ENCODE measurements at places on chromosomes 4 and X.
A peak's percentile ranks its signal among the peaks of the same experiment; 100 is the strongest.

DNA sequence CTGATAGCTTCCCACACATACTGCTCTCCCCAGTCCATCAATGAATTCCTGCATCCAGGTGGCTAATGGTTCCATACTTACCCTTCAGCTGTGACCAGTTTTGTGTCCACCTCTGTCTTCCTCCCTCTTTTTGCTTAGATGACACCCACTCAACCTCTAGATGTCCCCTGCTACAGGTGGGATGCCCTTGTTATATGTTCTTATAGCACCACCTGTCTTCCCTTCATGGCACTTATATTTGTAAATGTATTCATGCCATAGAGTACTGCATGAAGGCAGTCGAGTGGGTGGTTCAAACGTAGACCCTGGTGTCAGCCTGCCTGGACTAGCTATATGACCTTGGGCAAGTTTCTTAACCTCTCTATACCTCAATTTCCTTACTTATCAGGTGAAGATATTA lies 6.5 kb upstream of the USP46 start:
- no peak for DNase-seq

DNA sequence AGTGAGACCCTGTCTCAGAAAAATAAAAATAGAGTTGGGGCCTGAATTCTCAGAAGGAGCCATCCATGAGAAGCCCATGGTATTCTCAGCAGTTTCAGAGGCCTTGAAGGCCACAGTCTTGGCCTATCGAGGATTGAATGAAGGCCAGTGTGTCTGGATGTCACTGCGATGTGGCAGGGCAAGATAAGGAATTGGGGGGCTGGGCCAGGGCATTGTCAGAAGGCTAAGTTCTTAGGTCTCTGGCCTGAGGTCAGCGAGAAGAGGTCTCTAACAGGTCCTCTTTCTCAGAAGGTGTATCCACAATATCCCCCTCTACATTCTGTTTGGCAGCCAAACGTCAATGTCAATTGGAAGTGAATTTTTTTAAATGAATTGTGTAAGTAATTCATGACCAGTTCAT lies 5.7 kb downstream of the ZNF275 start:
- DNase-seq: no peak

- DNase-seq: no peak
Measured at GRCh38 chrX:34778916-34779315, 121.8 kb upstream of the TMEM47 start.

DNA sequence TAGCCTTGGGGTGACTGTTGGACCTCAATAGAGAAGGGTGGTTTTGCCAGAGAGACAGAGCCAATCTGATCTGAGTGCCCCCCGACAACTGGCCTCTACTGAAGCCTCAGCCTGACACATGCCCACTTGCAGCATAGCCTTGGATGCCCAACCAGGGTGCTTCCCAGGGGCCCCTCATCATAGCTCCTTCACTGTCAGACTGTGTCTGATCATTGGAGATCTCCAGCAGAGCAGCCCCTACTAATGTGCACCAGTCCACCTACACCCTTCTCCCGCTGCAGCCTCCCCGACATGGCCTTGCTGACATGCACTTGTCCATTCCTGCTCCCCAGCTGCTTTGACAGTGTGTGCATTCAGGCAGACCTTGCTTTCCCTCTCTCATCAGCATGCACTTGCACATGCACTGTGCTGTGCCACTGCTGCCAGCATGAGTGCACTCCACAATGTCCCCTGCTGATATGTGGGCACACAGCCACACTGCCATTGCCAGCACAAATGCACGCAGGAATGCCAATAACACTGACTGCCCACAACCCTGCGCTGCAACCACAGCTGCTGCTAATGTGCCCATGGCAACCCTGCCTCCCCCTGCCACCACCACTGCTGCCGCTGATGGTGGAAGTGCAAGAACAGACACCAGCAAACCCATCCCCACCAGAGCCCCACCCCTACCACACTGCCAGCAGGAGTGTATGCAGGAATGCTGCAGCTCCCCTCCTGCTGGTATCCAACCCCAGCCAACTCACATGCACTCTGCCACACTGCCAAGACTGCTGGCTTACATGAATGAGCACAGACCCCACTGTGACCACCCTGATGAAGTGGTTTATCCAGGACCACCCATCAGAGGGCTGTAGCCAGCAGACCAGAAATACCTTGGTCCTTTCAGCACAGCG lies 68.1 kb upstream of the ZMAT1 start:
- no peak for DNase-seq

DNA sequence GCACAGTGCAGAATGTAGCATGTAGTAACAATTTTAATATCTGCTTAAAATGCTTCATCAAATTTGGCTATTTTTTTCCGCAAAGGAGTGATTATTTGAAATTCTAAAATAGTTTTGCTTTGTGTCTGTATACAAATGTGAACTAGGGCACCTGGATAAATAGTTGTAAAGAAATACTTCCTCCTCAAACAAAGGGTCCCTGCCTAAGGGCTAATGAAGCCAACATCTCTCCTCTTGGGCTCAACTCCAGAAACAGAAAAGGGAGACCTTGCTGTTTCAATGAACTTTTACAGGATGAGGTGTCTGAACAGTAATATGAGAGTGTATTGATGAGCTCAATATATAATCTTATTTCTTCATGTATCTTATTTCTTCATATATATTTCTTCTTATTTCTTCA lies 30.8 kb upstream of the SCOC start:
- no peak for DNase-seq

DNA sequence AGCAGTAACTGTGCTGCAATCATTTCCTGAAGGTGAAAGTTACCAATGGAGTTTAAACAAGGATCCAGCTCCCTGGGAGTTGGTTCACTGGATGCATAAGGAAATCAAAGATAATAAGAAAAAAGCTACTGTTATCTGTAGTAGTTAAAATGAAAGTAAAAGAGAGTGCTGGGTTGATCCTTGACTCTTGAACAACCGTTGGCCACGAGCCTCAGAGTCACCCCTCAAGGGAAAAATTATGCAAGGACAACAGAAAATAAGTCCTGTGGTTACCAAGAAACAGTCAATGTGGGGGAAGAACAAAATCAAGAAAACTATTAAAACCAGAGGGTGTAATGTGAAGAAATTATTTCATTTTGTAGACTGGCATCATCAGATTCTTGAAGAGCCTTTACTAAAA lies 49.7 kb upstream of the DDIT4L start:
- no peak for DNase-seq

- DNase-seq: peak; percentile 51
Measured at GRCh38 chr4:140427106-140427918, at the start of gene CLGN. Gene CLGN (minus strand): TSS chr4:140427648. CDS start chr4:140413078, 14,570 bp downstream.

DNA sequence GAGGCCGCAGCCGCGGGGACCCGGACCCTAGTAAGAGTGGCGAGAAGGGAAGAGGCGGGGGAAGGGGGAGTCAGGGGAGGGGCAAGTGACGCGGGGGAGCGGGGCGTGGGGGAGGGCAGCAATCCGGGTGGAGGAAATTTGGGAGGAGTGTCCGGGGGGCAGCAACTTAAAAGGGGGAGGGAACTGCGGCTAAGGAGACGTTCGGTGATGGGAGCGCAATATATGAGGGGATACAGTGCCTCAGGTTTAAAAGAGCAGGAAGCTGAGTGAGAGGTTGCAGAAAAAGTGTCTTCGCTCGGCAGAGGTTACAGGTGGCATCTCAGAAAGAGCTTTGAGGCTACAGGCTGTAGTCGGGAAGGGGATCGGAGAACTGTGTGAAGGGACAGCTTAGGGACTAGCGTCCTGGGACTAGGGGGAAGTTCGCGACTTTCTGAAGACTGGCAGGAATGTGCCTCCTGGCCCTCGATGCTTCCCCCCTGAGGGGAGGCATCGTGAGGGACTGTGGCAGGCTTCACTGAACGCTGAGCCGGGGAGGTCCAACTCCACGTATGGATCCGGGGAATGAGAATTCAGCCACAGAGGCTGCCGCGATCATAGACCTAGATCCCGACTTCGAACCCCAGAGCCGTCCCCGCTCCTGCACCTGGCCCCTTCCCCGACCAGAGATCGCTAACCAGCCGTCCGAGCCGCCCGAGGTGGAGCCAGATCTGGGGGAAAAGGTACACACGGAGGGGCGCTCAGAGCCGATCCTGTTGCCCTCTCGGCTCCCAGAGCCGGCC lies 519 bp downstream of the FOXO4 start:
- no peak for DNase-seq

DNA sequence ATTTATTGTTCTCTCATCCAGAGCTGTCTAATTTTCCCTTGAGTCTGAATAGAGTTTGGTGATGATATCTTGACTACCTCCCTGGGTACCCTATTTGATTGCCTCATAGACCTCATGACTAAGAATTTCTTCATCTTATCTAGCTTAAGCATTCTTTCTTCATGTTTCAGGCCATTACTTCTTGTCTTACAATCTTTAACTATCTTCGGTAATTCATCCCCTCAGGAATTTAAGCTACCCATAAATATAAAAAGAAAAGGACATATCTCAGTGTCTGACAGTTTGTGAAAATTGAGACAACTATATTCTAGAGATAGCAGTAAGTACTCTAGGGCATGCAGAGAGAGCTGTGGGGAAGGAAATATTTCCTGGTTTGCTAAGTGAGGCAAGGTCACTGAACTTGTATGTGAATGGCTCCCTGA lies 466.1 kb upstream of the GRID2 start:
- no peak for DNase-seq

- DNase-seq: no peak
Measured at GRCh38 chrX:82230013-82230412, 1028.1 kb downstream of the SH3BGRL start.

DNA sequence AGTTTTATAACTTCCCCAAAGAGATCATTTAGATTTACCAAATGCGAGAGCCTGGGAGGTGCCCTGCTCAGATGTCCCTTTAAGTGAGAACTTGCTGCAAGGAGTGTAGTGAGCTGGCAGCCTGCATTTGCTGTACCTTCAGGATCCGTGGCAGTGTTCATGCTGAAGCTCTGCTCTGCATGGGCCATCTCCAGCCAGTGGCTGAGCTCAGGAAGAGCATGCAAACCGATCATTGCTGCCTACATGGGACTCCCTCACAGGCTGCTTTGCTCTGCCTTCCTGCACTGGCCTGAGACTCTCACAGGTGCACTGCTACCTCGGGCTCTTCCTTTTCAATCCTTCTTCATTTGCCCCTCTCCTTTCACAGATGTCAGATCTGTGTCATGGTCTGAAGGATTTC lies 152.0 kb upstream of the SFRP2 start:
- DNase-seq: no peak

- no peak for DNase-seq
Measured at GRCh38 chr4:131613824-131614216, 1535.3 kb upstream of the PCDH10 start.

GRCh38 chrX:17470136-17470535 lies 95.1 kb downstream of the NHS start:
- no peak for DNase-seq

GRCh38 chrX:47264483-47265173 lies 31.8 kb downstream of the USP11 start:
- no peak for DNase-seq

GRCh38 chr4:128858879-128859671 lies 49.6 kb downstream of the JADE1 start:
- no peak for DNase-seq

DNA sequence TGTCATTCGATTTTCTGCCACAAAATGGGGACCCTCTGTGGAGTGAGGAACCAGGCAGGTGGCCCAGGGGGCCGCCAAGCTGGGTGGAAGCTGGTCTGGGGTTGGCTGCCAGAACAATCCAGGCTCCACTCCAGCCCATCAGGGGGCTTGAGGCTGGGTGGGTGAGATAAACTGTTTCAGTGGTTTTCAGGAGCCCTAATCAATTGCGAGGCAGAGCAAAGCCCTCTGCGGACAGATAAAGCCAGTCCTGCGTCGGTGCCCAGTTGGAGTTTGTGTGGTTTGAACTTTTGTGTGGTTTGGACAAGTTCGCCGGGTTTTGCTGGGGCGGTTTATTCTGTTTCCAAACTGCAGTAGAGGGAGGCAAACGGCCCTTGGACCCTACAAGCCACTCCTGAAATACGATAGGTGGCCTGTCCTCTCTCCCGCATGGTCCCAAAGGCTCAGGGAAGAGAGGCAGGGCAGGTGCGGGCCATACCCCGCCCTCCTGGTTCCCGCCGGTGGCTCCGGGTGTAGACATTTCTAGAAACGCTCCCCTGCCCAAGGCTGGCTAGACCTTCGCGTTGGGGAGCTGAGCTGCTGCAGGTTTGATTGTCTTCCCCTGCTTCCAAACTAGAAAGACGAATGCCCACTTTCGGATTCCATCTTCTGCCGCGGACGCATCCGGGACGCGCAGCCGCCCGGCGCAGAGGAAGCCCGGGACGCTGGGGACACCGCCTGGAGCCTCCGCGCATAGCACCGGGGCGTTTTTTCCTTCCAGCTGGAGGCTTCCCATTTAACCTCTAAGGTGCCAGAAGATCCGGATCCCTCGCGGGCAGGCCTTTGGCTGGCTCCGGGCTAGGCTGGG lies 169.0 kb upstream of the BCOR start:
- DNase-seq: peak; percentile 74

DNA sequence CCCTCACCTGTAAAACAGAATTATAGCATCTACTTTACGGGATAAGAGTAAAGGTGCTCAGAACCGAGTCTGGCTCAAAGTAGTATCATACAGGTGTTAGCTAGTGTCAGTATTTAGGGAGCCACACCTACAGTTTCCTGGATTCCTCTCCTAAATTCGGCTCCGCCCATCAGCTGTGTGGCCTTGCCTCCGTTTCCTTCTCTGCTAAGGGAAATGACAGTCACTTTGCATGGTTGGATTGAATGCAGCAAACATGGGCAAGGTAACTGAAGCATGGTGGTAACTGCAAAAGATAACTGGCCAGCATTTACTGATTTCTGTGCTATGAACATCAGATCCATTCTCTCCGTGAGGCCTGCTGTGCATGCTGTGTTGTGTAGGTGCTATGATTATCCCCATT lies 2.8 kb downstream of the PPP1R3F start:
- no peak for DNase-seq

Data from ureter (tissue), 1 donor.